Stimulated activated CD4-positive, alpha-beta T cell treated with anti-CD3 and anti-CD28 coated beads, Interleukin-1b, Interleukin-23, amount 100 ng/mL, for 48 hours (primary cell): ENCODE measurements at places on chromosomes 2 and 18.

- DNase-seq, result no peak
These were observed 28.2 kb upstream of the IL1R1 start for GRCh38 chr2:102114290-102114721.

DNA sequence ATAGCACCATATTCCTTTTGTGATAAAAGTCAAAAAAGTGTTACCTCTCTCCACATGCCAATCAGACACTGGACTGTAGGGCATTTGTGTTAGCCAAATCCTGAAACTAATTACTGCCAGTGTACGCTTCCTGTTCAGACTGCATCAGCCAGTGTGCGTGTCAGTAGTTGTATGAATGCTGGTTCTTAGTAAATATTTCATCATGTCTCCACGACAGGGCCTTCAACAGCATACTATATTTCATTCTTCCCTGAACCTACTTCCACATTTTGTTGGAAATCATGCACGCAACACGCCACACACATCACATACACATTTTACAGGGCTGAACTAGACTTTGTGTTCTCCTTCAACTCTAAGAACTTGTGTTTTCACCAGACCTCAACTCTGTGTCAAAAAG is 77.5 kb downstream of the EPB41L3 start:
- no peak for DNase-seq

DNA sequence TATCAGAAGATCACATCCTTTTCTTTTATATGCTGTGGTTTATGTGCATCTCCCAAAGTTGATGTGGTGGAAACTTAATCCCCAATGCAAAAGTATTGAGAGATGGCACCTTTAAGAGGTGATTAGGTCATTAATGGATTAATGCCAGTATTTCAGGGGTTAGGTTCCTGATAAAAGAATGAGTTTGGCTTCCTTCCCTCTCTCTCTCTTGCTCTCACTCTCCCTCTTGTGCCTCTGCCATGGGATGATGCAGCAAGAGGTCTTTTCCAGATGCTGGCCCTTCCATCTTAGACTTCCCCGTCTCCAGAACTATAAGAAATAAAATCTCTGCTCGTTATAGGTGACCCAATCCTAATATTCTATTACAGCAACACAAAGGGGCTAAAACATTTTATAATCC is 85.0 kb downstream of the TTC27 start:
- no peak for DNase-seq

- DNase-seq, result no peak
These were observed 440.2 kb upstream of the ST6GAL2 start for GRCh38 chr2:107325981-107326786.

- DNase-seq, result no peak
These were observed at the start of gene ST8SIA3 for GRCh38 chr18:57352271-57352701. Gene ST8SIA3 (plus strand): TSS chr18:57352557. CDS start chr18:57352847, 290 bp downstream.

DNA sequence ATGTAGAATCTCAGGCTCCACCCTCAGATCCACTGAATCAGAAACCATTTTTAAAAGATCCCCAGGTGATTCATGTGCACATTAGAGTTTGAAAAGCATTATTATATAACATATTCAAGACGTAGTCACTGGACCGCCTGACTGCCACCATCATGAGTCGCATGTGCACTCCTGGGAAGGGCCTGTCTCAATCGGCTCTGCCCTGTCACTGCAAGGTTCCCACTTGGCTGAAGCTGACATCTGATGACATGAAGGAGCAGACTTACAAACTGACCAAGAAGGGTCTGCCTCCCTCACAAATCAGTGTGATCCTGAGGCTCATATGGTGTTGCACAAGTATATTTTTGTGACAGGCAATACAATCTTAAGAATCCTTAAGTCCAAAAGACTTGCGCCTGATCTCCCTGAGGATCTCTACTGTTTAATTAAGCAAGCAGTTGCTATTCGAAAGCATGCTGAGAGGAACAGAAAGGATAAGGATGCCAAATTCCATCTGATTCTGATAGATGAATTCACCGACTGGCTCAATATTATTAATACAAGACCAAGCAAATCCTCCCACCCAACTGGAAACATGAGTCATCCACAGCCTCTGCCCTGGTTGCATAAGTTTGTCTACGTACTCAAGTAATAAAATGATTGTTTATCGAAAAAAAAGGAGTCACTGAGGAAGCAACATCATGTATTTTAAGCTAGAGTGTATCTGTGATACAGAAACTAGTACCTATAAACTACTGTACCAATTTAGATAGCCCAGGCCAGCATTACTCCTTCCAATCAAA is 26.2 kb downstream of the ATAD2B start:
- no peak for DNase-seq

DNA sequence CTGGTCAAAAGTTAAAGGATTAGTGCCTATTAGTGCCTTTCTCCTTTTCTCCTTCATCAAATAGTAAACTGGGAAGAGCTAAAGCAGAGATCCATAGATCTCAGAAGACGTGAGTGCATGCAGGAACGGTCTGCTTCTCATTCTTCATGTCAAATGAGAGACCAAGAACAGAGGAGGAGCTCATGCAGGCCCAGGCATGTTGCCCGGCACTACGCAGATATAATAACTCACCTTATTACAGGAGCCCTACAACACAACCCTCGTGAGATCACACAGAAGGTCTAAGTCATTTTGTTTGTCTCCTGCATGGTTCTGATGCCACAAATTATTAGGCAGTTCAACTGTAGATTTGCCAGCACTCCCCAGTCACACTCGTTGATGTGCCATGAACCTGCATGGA is 71.8 kb downstream of the CMPK2 start:
- DNase-seq, result no peak

GRCh38 chr2:157439824-157440186 is 4.1 kb downstream of the CYTIP start:
- DNase-seq, result peak; percentile 74

DNA sequence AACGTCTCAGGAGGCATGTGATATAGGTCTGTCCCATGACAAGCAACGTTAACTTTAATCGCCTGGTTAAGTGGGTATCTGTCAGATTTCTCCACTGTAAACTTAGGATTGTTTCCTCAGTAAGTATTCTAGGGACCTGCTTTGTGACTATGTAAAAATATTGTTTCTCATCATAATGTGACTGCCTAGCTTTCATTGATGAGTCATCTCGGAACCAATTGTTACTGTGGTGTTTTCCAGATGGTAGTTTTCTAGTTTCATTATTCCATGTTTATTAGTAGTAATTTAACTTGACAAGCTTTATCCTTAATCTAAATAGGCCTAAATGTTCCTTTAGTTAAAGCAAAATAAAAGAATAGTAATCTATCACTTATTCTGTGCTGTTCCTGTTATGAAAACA is 28.2 kb upstream of the GATA6 start:
- DNase-seq, result no peak

DNA sequence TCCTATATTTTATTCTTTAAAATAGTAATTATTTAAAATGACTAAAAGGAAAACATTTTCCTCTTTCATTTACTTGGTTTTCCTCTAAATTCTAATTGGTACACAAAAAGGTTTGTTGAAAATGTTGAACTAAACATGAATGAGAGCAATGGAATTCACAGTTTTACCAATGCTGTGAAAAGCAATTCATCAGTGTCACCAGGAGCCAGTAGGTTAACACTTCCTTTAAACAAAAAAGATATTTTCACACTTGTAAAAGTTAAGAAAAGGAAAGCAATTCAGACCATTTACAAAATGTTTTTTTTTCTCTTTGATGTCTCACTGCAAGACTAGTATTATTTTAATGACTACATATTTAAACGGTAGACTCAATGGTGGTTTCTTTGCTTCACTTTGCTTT is 341.6 kb downstream of the RIT2 start:
- DNase-seq, result no peak

GRCh38 chr2:190596993-190597392 is 51.9 kb upstream of the NAB1 start:
- DNase-seq, result no peak

DNA sequence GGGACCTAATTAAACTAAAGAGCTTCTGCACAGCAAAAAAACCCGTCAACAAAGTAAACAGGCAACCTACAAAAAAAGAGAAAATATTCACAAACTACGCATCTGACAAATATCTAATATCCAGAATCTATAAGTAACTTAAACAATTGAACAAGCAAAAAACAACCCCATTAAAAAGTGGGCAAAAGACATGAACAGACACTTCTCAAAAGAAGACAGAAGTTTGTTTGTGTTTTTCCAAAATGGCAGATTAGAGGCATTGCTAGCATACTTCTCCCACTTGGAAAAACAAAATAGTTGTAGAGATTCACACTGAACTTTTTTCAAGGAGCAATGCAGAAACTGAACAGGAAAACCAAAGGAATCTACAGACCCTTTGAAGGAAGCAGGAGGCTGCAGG is 37.6 kb downstream of the FLACC1 start:
- DNase-seq, result no peak

DNA sequence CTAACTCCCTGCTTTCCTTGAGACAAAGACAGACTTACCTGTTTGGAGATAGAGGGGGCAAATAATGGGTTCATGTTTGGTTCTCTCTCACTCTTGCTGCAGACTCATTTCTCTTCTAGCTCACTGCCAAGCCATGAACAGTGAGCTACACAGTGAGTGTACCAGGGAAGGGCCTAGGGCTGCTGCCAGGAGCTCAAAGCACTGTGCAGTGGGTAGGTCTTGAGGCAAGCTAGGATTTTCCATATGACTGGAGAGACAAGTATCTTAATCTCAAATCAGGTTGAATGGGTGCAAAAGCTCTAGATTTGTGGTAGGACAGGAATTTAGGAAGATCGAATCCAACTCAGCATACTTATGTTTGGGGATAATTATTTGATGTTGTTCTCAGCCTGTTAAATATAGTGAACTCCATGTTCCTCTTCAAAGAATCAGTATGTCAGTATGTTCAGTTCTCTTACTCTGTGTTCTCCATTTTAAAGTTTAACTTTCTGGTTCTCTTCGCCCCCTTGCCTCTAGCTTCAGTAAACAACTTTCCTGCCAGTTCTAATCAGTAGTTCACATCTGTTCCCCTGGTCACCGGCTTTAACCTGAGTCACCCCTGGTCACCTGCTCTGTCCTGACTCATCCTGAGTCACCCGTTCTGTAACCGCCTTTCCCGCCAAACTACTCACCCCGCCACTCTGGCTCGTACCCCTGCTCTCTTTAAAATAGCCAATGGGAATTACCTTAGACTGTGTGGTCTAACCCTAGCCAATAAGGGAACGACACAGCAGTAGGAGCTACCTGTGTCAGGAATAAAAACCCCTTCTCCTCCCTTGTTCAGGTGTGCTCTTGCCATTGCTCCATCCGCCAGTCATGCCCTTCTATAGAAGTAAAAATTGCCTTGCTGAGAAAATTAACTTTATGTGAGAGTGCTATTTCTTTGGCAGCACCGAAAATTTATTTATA is 21.9 kb downstream of the SLC25A52 start:
- DNase-seq, result no peak

DNA sequence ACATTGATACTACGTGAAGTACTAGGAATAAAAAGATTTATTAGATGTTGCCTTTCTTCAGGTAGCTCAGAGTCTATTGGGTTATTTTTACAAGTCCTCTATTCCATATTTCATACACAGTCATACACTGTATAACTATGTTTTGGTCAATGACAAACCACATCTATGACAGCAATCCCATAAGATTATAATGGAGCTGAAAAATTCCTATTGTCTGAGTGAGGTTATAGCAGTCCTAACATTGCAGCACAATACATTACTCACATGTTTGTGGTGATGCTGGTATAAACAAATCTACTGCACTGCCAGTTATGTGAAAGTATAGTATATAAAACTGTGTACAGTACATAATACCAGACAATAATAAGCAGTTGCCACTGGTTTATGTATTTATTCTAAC is 595.1 kb downstream of the MBD2 start:
- DNase-seq, result no peak

GRCh38 chr18:13278062-13278630 is 59.6 kb downstream of the LDLRAD4 start:
- DNase-seq, result no peak

DNA sequence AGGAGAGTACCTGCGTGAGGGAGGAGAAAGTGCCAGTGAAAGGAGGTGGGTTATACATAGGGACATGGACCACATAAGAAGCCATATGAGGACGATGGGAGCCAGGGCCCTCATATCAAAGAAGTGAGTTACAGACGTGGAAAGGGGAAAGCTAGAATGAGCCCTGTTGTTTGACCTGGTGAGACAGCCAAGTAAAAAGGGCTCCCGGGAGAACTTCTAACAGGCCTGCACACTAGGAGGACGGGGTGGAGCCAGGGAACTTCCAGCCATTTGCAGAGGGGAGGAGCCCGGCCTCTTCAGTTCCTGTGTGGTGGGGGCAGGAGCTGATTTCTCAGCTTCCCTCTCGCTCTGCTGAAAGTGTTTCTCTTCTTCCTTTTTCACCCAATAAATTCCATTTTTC is 84.1 kb upstream of the SLC66A3 start:
- DNase-seq, result no peak

DNA sequence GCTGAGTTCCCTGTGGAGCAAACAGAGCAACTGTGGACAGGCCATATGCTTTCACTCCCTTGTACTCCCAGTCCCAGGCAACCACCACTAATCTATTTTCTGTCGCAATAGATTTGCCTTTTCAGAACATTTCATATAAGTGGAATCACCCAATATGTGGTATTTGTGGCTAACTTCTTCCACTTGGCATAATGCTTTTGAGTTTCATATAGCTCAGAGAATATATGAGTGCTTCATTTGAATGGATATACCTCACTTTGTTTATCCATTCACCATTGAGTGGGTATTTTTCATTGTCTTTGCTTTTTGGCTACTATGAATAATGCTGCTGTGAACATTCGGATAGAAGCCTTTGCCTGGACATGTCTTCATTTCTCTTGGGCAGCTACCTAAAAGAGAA is 151.9 kb downstream of the CERS6 start:
- DNase-seq, result no peak

GRCh38 chr18:36567800-36568199 is 261.0 kb downstream of the TPGS2 start:
- DNase-seq, result no peak

DNA sequence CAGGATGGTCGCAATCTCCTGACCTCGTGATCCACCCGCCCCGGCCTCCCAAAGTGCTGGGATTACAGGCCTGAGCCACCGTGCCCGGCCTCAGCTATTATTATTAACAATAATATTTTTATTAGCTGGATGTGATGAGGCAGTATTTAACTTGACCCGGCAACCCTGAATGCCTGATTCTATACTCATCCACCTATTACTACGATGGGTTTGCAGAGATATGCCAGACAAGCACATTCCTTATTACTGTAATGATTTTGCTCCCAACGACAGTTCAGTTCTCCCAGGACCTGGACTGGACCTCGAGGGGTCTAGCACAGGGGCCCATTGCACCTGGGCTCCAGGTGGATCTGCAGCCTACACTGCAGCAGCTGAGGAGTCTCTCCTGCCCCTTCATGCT is 32.6 kb downstream of the BMP10 start:
- no peak for DNase-seq

GRCh38 chr18:79789091-79789891 is 8.4 kb upstream of the KCNG2 start:
- DNase-seq, result no peak

DNA sequence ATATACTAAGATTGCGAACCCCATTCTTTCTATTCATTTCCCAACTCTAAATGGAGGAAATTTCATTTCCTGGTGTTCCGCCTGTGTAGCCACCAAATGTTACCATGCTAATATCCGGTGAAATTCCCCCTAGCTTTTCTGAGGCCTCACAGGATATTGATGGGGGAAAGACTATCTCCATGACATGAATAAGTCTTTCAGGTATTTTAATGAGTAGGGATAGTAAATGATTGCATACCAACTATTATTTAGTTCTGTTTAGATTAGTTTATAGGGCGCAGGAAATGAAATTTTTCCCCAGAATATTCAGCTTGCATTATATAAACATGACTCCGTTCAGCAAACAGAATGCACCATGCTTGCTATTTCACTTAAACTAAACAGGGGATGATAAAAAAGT is 55.4 kb downstream of the COL5A2 start:
- DNase-seq, result no peak

- no peak for DNase-seq
These were observed 170.3 kb downstream of the MAIP1 start for GRCh38 chr2:200125444-200126284.

GRCh38 chr18:23058746-23059415 is 76.4 kb upstream of the CABLES1 start:
- DNase-seq, result no peak
